ENCODE measurements at places on chromosomes 6 and 20. TPM values are rescaled to one million over a fixed set of nuclear protein-coding genes. Genes with fewer than 3 reads are reported as not detected.

Gene AVP
- total RNA-seq, result not detected

Gene HAO1
- not detected for total RNA-seq

Gene AKAP12
- 113 TPM for total RNA-seq

Gene ID4
- total RNA-seq, result 14.2 TPM

Gene DNMT3B
- 1.1 TPM for total RNA-seq

Gene BEND6
- 13.1 TPM for total RNA-seq
